ENCODE measurements at places on chromosomes 1 and 21. TPM values are rescaled to one million over a fixed set of nuclear protein-coding genes. Genes with fewer than 3 reads are reported as not detected.

DNA sequence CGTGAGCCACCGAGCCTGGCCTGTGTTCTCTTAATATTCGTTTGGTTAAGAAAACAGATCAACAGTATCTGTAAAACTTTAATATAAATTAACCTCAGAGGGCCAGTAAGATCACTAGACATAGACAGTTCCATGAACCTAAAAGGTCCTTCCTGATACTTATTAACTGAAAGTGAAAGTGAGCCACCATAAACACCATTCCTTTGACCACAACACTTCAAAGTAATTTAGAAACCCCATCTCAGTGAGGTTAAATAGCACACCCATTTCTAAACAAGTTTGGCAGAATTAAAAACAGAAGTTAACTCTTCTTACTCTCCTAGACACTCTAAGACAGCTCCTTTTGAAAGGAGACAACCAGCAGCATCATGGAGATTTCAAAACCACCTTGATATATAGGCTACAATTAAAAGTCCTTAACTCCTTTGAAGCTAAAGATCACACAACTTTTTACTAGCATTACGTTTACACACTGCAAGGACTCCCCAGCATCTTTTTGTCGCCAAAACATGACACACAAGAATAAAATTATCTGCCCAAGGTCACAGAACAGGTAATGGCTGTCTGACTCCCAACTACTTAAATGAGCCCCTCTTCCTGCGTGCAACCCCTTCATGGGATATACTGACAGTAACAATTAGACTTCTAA is 2.2 kb downstream of the RNF19B start:
- H3K36me3 ChIP-seq: no peaks in the 10 kb centered on the region
- no peaks in the 10 kb centered on the region for H3K27me3 ChIP-seq
- peak overlapping the region; percentile 92 for H3K4me3 ChIP-seq
- peak overlapping the region; percentile 94 for H3K27ac ChIP-seq

DNA sequence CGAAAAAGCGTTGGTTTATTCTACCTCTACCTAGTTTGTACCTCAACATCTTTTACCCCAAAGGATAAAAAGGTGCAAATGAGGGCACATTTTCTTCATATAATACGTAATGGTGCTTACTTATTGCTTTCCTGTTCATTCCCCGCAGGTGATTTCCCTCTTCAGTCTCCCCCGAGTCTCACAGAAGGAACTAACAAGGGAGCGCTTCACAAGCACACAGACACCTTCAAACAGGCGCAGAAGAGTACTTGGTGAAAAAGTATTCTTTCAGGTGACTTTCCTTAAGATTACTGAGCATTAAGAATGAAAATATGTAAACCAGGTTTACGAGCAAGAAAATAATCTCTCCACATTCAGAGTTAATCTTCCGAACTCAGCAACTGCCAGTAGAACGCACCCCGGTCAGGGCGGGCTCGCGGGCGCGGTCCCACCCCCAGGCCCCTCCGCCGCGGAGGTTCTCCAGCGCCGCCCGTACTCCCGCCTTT is 511 bp upstream of the RABGAP1L start:
- H3K27ac ChIP-seq: peak overlapping the region; percentile 94
- no peak for DNase-seq

The PLEKHN1 gene
- total RNA-seq: 1.6 TPM

GRCh38 chr1:5667513-5668325 is 324.5 kb downstream of the NPHP4 start:
- no peaks in the 10 kb centered on the region for H3K36me3 ChIP-seq
- H3K4me3 ChIP-seq: no peak overlapping the region
- DNase-seq: peak; percentile 72

The LIN28A gene
- not detected for total RNA-seq

- no peaks in the 10 kb centered on the region for H3K36me3 ChIP-seq
- H3K27ac ChIP-seq: peak overlapping the region; percentile 32
- no peak overlapping the region for H3K4me3 ChIP-seq
These were observed 24.7 kb upstream of the STUM start for GRCh38 chr1:226523646-226524406.

GRCh38 chr1:8866173-8866791 is 12.2 kb downstream of the ENO1 start:
- no peak overlapping the region for H3K4me3 ChIP-seq
- no peaks in the 10 kb centered on the region for H3K27me3 ChIP-seq
- peaks cover 1% of the 10 kb centered on the region for H3K4me1 ChIP-seq
- no peak overlapping the region for H3K27ac ChIP-seq
- no peak for DNase-seq

The FMOD gene
- total RNA-seq: 132 TPM

DNA sequence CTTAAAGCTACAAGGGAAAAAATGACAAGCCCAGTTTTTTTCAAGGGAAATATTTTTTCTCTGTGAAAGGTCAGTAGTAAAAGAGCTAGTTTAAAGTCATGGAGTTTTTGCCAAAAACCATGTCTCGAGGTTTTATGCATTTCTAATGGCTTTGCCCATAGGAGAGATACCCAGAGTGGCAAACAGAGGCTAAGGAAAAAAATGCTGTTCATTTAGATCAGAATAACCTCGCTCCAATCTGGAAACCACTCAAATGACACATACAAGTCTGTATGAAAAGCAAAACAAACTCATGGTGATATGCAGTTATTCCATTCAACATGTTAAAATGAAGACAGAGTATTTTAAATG is 36.9 kb upstream of the EDEM3 start:
- no peak overlapping the region for H3K27ac ChIP-seq
- H3K4me3 ChIP-seq: no peak overlapping the region
- H3K36me3 ChIP-seq: no peaks in the 10 kb centered on the region
- no peaks in the 10 kb centered on the region for H3K4me1 ChIP-seq
- no peak for DNase-seq
- no peaks in the 10 kb centered on the region for H3K27me3 ChIP-seq

DNA sequence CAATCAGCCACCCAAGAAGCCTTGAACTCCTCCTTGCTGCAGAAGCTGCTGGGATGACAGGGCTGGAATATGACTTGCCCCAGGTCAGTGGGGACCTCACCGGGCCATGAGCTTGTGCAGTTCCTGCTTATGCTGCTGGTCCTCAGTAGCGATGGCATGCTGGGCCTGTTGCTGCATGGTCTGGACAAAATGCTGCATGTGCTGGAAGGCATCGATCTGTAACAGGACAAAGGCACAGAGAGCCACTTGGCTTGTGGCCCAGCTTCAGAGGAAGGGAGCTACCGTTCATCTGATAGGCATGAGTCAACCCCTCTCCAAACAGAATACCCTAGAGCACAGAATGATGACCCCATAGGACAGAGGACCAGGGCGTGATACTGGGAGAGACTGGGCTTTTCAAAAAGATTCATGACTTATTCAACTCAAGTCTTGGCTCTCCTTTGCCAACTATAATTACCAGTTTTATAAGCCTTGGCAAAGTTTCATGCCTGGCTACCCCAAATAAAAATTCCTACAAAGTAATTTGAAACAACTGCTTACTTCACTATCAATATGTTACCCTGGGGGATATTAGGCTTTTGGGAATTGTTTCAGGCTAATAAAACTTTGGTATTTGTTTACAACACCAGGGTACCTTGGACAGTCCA is 34.7 kb upstream of the EXOSC10 start:
- peak overlapping the region; percentile 50 for H3K27ac ChIP-seq
- H3K36me3 ChIP-seq: no peaks in the 10 kb centered on the region
- H3K4me3 ChIP-seq: no peak overlapping the region

DNA sequence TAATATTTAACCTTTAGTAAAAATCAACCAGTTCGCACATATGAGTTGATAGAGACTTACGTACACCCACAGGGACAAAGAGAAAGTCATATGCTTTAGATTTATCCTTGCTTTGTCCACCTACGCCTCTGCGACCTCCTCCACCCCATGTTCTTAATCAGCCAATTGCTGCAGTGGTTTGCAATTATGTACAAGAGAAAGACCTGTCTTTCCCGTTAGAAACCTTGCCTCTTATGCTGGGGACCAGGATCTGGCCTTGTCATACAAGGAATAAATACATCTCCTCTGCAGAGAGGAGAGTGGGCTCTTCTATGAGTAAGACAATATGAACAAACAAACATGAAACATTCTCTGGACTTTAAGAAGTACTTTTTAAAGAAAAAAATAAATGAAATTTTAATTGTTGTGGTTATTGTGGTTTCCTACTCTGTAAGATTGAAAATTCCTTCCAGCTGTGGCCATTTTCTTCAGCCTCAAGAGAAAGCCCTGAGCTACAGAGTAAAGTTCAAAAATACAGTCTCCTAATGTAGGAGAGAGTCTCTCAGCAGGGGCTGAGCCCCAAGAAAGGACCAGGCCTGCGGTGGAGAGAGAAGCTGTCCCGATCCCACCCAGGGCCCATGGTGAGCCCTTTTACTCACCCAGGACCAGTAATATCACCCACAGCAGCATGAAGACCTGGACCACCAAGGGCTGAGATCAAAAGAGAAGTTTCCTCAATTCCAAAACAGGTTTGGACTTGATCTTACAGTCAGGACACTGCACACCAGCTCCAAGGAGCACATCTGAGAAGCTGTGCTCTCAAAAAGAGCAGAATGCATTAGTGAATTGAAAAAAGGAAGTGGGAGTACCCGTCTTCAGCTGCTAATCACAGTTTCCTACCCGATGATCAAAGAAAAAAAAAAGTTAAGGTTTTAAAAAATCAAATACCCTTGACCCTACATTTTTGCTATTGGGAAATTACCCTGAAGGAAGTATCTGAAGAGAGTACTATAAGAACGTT is at the start of gene FCRL5:
FCRL5 (minus strand) TSS at position 822 of the 1,000 bp plus-strand sequence; CDS start at position 669, 153 bp downstream.
- H3K4me1 ChIP-seq: no peaks in the 10 kb centered on the region
- no peak within 1 kb of the TSS for H3K27ac ChIP-seq
- no peaks in the 10 kb centered on the region for H3K27me3 ChIP-seq
- DNase-seq: no peak

The FLG2 gene
- total RNA-seq: not detected

- H3K36me3 ChIP-seq: no peaks in the 10 kb centered on the region
- H3K4me3 ChIP-seq: peak overlapping the region; percentile 38
- peak; percentile 77 for DNase-seq
These were observed 61.6 kb downstream of the SLX9 start for GRCh38 chr21:45001134-45002095.

- no peak overlapping the region for H3K4me3 ChIP-seq
- peaks cover 5% of the 10 kb centered on the region for H3K4me1 ChIP-seq
- H3K36me3 ChIP-seq: no peaks in the 10 kb centered on the region
- peak; percentile 12 for DNase-seq
These were observed 41.9 kb upstream of the EPS8L3 start for GRCh38 chr1:109805486-109806165.

The TRIM46 gene
- 1.5 TPM for total RNA-seq

The GART gene
- total RNA-seq: 89.4 TPM

- peaks cover 18% of the 10 kb centered on the region for H3K4me1 ChIP-seq
- H3K4me3 ChIP-seq: no peak overlapping the region
- H3K36me3 ChIP-seq: no peaks in the 10 kb centered on the region
- H3K27me3 ChIP-seq: no peaks in the 10 kb centered on the region
These were observed 13.5 kb downstream of the SLC2A1 start for GRCh38 chr1:42945164-42945563.

The CDA gene
- total RNA-seq: 1.0 TPM

- no peak overlapping the region for H3K4me3 ChIP-seq
- no peak for DNase-seq
- no peaks in the 10 kb centered on the region for H3K27me3 ChIP-seq
- H3K27ac ChIP-seq: peak overlapping the region; percentile 48
- no peaks in the 10 kb centered on the region for H3K36me3 ChIP-seq
These were observed 23.6 kb upstream of the CCDC17 start for GRCh38 chr1:45647248-45648021.

The ILDR2 gene
- total RNA-seq: not detected

The CELSR2 gene
- total RNA-seq: 19.5 TPM

The KRTAP19-1 gene
- total RNA-seq: not detected

DNA sequence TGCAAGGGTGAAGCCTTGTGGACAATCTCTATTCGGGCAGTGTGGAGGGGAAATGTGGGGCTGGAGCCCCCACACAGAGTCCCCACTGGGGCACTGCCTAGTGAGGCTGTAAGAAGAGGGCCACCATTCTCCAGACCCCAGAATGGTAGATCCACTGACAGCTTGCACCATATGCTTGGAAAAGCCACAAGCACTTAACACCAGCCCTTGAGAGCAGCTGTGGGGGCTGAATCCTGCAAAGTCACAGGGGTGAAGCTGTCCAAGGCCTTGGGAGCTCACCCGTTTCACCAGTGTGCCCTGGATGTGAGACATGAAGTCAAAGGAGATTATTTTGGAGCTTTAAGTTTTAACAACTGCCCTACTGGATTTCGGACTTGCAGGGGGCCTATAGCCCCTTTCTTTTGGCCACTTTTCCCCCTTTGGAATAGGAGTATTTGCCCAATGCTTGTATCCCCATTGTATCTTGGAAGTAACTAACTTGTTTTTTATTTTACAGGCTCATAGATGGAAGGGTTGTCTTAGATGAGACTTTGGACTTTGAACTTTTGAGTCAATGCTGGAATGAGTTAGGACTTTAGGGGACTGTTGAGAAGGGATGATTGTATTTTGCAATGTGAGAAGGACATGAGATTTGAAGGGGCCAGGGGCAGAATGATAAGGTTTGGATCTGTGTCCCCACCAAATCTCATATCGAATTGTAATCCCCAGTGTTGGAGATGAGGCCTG is 16.3 kb upstream of the COL6A1 start:
- no peaks in the 10 kb centered on the region for H3K36me3 ChIP-seq
- H3K4me1 ChIP-seq: no peaks in the 10 kb centered on the region
- DNase-seq: no peak
- H3K27me3 ChIP-seq: no peaks in the 10 kb centered on the region

- H3K4me1 ChIP-seq: no peaks in the 10 kb centered on the region
- no peak overlapping the region for H3K4me3 ChIP-seq
- H3K36me3 ChIP-seq: no peaks in the 10 kb centered on the region
- peak overlapping the region; percentile 67 for H3K27ac ChIP-seq
These were observed 118.3 kb downstream of the TGFB2 start for GRCh38 chr1:218463194-218464156.

- no peak overlapping the region for H3K4me3 ChIP-seq
- H3K27me3 ChIP-seq: no peaks in the 10 kb centered on the region
- H3K4me1 ChIP-seq: no peaks in the 10 kb centered on the region
- no peak overlapping the region for H3K27ac ChIP-seq
- no peak for DNase-seq
These were observed 11.7 kb downstream of the PPIH start for GRCh38 chr1:42669936-42670335.

DNA sequence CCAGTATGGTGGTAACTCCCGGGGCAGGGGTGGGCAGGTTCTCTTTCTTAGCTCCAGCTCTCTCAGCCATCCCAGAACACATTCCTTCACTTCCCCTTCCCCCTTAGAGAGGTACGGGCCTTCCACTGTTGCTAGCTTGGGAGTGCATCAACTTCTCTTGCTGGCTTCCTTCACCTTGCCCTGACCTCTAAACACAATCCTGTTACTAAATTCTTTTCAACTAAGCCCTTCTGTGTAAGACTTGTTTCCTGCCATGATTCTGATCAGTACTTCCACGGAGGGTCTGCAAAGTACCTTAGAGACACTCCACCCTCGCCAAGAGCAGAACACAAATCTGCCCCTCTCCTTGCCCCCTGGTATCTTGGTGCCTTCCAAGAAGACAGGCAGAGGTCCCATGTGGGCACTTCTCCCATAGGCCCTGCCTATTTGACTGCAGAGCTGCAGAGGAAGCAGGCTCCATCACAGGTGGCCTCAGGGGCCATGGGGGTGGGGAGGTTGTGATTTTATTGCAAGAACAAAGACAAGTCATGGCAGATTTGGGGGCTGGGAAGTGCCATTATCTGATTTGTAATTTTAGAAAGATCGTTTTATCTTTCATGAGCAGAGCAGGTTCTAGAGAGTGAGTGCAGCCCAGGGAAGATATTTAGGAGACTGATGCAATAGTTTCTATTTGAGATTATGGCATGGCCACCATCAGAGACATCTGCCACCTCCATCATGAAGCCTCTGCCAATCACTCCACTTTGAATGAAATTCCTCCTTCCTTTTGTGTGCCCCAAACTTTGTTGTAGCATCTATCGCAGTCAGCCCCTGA is 182.5 kb upstream of the JUN start:
- no peaks in the 10 kb centered on the region for H3K4me1 ChIP-seq
- H3K27me3 ChIP-seq: no peaks in the 10 kb centered on the region
- no peak overlapping the region for H3K4me3 ChIP-seq
- no peak overlapping the region for H3K27ac ChIP-seq
- no peaks in the 10 kb centered on the region for H3K36me3 ChIP-seq
- DNase-seq: no peak

All from breast epithelium (tissue), 4 donors.